ENCODE measurements at places on chromosomes 7 and 10.

- DNase-seq, result no peak
Observed at GRCh38 chr7:6545398-6546126, 5.7 kb downstream of the GRID2IP start.

DNA sequence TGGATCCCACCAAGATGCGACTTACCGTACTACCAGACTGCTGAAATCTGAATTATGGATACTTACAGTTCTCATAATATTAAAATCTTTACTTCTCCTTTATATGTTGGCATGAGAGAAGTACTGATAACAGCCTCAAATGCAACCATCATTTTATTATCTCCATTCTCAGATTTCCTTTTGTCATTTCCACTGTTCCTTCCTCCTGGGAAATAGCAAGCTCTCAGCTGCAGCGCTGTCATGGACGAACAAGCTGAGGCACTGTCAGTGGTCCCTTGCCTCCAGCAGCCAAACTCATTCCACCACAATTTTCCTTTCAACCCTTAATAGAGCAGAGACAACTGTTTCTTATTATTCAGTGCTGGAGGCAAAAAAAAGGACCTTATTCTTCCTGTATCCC is 478.4 kb downstream of the ARL4A start:
- no peak for DNase-seq

GRCh38 chr10:69508738-69509340 is 57.6 kb downstream of the TSPAN15 start:
- no peak for DNase-seq

GRCh38 chr7:96979551-96980276 is 25.6 kb upstream of the DLX6 start:
- no peak for DNase-seq

DNA sequence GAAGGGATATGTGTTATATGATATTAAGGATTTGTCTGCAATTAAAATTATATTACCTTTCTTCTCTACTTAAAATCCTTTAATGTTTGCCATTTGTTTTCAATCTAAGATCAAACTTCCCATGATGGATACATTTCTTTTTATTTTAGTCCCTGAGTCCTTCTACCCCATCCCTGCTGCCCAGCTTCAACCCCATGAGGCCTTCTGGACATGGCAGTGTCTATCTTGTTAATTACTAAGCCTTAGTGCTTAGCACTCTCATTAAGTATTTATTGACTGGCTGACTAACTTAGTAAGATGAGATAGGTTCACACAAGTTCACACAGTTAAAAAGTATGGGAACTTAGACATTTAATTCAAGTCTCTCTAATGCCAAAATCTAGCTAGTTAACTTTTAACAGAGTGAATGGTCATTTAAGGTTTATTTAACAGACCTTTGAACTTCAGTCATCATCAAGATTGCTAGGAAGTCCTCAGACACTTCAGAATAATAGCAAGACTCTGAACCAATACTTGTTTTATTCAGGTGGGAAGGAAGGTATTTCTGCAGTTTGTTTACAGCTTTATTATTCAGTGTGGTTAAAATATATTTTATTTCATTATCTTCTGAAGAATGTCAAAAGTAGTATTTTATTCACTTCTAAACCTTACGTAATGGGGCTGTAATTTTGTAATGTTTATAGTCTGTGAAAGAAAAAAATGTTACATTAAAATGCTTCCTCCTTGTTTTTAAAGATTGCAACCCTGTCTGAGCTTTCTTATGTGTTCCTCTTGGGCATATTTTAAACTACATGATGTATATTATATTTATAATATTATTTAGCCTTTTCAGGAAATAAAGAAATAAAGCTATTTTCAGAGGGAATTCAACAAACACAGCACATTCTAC is 848.9 kb downstream of the REEP3 start:
- peak; percentile 97 for DNase-seq

DNA sequence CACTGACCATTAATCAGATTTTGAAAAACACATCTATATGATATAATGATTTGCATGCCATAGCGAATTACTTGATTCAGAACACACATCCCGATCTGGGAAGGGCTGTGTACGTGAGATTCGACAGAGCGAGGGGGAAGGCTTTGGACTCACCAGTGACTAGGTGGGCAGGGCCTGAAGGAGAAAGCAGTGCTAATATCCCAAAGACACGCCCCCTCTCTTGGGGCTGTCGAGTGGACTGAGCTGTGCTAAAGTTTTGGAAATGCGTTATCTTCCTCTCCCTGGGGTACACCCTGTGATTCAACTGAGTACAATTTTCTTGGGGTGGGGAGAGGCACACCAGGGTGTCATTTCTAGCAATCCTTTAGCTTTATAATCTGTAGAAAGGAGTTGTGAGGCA is 1.8 kb downstream of the LRRC17 start:
- no peak for DNase-seq

DNA sequence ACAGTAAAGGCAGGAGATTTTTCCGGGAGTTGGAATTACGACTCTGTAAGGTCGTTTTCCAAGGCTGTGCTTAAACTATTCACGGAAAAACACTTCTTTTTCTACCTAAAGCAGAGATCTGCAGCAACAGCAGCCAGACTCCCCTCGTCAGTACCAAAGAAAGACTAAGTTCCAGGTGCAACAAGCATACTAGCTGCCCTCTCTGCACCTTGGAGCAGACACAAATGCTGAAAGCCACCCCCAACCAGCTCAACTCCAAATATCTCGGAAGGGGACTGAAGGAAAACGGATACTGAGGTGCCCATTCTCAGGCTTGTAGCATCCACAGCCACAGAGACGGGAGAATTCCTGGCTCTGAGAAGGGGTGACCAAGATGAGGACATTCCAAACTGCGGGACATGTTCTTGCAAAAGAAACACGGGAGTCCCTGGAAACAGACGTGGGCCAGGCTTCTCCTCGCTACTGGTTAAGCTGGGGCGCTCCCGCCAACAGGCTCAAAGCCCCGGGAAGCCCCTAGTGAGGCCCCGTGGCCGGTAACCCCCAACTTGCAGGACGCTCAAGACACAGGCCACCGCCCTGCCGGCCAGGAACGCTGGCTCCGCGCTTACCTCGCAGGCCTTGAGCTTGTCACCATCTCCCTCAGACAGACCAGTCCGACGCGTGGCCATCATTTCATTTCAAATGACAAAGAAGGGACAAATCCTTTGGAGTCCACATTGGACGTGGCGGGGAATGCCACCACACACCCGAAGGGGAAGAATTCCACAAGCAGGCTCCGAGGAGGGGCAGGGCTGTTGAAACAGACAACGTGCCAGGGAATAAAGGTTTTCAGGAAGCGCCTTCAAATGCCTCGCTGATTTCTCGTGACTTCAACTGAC is 2.2 kb downstream of the ARHGAP21 start:
- no peak for DNase-seq

- no peak for DNase-seq
Observed at GRCh38 chr10:66102756-66103155, 823.1 kb upstream of the LRRTM3 start.

- DNase-seq, result no peak
Observed at GRCh38 chr10:75038335-75038734, 73.1 kb upstream of the SAMD8 start.

DNA sequence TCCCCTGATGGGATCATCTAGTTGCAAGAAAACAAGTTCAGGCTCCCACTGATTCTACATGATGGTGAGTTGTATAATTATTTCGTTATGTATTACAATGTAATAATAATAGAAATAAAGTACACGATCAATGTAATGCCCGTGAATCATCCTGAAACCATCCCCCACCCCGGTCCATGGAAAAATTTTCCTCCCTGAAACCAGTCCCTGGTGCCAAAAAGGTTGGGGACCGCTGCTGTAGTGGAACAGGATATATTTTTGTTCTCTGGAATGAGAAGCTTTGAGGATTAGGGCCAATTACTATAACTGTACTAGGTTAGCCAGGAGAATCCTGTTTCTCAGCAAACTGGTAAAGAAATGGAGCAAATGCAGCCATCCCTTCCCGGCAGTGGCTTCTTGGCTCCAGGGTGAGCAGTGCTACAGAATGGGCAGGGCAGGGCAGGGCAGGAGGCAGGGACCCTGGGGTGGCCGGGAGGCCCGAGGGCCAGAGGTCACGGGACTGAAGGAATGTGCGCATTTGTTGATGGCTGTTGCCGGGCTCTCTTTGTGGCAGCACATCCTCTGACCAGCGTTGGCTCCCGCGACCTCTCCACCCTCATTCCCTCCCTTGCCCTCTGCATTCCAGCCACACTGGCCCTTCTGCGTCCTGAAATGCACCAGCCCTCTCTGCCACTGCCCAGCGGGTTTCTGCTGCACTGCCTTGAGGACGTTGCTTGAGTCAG is 162.3 kb upstream of the NPS start:
- no peak for DNase-seq

- peak; percentile 97 for DNase-seq
Observed at GRCh38 chr7:127816354-127817190, 164.6 kb downstream of the SND1 start.

- DNase-seq, result no peak
Observed at GRCh38 chr10:9834434-9834833, 1183.2 kb upstream of the CELF2 start.

DNA sequence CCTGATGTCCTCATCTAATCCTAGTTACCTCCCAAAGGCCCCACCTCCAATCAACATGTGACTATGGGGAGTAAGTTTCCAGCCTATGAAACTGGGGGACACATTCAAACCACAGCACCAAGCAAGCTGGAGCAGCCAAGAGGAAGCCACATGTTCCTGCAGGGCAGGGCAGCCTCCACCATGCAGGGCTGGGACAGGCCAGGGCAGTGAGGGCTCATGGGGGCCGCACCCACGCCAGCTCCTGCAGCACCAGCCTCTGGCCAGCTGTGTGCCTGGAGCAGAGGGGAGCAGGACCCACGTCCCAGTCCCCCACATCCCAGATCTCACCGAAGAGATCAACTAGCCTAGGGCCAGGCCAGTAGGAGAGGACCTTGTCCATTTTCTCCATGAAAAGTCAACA is 85.9 kb upstream of the INSIG1 start:
- DNase-seq, result no peak

DNA sequence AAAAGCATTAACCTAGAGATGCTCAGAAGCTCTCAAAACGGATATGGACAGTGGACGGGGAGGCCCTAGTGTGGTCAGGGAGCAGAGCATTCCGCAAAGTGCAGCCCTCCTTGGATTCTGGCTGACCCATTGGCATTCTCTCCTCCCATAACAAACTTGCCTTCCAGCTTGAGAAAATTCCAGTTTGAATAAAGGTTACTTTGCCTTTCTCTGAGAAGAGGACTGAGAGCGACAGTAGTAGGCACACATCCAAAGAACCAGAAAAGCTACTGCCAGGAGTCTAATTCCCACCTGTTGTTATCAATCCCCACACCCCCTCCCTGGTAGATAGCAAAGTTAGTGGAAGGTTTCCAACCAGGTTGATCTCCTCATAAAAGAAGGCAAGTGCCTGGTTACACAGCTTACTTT is 84.7 kb upstream of the TRIL start:
- DNase-seq, result no peak

DNA sequence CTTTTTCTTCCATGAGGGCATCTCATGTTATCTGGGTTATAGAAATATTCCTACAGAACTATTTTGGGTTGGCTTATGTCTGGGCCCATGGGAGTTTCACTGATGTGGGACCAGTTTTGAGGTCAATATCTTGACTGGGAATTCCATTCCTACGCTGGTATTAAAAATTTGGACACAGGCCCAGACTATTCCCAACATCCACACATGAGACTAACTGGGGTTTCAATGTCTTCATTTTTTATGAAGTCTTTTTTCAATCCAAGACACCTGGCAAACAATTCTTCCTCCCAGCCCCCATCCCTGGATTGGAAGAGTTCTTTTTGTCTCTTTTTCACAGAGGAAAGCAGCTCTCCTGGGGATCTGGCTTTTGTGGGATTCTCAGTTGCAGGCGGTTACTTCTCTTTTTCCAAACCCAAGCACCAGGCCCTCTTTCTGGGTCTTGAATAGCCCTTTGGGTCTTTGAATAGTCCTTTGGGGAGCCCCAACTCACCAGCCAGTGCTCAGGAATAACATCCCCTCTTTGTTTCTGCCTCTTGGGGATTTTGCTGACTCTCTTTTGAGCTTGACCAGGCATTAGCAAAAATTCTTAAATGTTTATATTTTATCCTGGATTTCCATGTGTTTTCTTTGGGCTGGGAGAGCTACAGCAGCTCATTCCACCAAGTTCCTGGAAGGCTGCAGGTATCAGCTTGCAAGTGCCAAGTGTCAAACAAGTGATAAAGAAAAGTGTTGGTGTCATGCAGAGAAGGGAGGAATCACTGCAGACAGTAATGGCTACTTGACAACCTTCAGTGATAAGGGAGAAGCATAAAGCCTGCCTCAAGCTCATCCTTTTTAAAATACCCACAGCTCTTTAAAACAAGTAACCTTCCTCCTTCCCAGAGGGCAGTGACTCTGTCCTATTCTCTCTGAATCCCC is 234.3 kb downstream of the ADAM12 start:
- no peak for DNase-seq

- DNase-seq, result no peak
Observed at GRCh38 chr10:111821871-111822270, 361.7 kb downstream of the GPAM start.
